ENCODE measurements at places on chromosomes 2 and 18.

DNA sequence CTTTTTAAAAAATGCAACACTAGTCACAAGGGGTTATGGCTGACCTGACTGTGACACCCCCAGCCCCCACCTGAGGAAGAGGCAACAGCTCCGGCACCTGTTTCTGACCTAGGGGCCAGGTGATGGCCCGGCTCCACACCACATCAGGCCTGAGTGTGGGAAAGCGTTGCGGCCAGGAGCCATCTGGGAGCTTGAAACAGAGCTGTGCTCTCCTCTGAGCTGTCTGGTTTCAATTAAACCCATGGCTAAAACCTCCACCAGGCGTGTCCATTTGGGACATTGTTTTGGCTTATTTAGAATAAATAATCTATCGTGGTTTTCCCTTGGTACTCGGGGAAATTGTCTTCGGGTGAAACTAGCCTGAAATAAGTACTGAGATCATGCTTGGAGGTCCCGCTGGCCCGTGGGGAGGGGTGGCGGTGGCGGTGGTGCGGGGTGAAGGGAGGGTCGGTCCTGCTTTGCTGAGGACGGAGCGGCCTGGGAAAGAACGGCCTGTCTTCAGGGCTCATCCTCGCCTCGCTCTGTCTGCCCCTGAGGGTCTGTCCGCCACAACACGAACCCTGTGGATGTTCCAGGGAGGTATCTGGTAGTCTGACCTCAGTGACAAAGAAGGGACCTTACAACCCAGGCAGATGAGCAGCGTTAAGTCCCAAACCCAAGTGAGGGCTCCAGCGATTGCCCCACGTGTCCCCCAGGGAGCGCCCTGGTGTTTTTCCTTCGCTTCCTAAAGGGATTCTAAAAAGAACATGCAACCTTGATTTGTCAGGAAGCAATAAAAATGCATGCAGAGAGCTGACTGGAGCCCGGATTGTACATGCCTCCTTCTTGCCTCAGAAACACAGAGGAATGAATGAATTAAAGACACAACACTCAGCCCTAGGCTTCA is 58.7 kb downstream of the IL1RL2 start:
- DNase-seq = peak; percentile 31

- DNase-seq = no peak
Measured at GRCh38 chr2:168585700-168586099, 129.6 kb downstream of the CERS6 start.

DNA sequence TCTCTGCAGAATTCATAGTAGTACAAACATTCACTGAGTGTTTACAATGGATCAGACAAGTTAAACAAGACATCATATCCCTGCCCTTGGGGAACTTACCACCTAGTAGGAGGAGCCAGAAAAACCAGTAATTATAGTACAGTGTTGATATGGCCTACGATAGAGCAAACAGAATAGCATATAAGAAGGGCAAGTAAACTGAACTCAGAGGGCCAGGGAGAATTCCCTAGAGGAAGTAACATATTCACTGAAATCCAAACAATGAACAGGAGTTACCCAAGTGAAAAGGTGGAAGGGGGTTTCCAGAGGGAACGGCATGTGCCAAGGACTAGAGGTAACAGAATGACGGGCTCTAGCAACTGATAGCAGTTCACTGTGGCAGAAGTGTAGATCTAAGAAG is 34.1 kb downstream of the NHEJ1 start:
- no peak for DNase-seq

- no peak for DNase-seq
Measured at GRCh38 chr2:237290261-237290660, 123.7 kb downstream of the COL6A3 start.

GRCh38 chr18:54327818-54328217 is 29.8 kb downstream of the STARD6 start:
- DNase-seq = no peak

DNA sequence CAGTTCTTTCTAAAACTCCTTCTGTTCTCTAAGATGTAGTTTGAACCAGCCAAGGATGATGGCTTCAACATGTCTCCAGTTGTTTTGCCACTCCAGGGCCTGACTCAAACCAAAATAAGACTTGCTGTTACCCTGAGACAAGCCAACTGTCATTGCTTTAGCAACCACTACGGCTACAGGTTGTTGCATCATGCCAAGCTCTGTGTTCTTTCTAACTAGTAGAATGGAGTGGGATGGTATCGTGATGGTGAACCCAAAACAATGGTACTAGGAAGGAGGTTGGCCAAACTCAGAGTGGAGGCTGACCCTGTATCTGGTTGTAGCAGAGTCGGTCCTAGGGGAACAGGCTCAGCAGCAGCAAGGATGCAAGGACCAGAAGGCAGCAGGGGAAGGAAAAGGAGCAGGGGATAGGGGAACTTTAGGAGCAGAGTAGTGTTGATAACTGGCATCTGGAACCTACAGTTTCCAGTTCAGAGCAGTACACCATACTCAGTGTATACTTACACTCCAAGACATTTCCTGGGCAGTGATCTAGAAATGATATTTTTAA is 51.6 kb downstream of the PDK1 start:
- no peak for DNase-seq
